ENCODE measurements at places on chromosomes 4 and X. TPM values are rescaled to one million over a fixed set of nuclear protein-coding genes. Genes with fewer than 3 reads are reported as not detected.

SSX7 gene
- total RNA-seq: not detected

DNA sequence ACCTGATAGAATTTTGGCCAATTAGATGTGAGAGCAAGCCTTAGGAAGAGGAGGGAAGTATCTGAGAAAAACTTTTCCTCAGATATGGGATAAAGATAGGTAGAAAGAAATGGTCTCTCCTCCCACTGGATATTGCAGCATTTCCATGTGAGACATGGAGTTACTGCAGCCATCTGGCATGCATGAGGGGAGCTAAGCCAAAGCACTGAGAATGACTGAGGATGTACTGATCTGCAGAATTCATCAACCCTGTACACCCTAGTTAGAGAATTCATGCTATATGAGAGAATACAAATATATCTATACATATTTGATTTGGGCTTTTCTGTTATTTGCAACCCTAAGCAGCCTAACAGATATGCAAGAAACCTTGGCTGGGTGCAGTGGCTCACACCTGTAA, 52.5 kb upstream of the RPL34 start:
- no peak for DNase-seq

- no peak for DNase-seq
Measured at GRCh38 chr4:66591968-66592367, 921.7 kb upstream of the EPHA5 start.

- no peak for DNase-seq
Measured at GRCh38 chr4:2286904-2287593, 25.1 kb upstream of the MXD4 start.

DNA sequence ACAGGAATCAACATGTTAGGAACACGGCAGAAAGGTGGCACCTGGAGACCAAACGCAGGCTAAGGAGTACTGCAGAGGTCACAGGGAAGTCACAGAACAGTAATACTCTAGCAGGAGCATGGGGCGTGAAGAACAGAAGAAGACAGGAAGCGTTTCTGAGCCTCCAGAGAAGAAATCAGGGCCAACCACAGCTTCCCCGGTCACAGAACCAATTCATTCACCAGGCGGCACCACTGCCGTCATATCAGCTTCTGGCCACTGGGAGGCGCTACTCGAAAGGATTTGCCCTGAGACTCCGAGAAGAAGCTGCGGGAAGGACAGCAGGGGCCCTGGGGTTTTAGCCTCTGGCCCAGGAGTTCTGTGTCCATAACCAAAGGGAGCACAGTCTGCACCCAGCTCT, 78.0 kb upstream of the DRD5 start:
- DNase-seq: peak; percentile 26

DNA sequence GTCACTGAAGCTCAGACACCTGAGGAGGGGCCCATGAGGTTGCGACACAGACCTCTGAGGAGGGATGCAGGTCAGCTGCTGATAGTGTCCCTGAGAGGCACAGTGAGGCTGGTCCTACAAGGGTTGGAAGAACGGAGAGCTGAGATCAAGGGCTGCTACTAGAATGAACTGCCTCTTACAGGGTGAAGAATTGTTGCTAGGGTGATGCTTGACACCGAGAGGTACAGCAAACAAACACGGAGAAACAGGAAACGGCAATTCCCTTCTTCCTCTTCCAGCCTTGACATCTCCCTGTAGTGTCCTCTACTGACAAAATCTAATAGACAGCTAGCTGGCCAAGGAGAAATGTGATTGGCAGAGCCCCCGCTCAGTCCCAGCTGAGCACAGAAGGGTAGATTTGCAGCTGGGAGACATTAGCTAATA, 11.8 kb upstream of the HPGDS start:
- DNase-seq: no peak

GRCh38 chr4:122500852-122501501, 44.5 kb upstream of the IL2 start:
- peak; percentile 45 for DNase-seq

Measured in MG63 (cell line).